Stimulated activated CD8-positive, alpha-beta memory T cell treated with anti-CD3 and anti-CD28 coated beads, Interleukin-15, amount 100 ng/mL, for 24 hours (primary cell): ENCODE measurements at places on chromosomes 2 and 18.

DNA sequence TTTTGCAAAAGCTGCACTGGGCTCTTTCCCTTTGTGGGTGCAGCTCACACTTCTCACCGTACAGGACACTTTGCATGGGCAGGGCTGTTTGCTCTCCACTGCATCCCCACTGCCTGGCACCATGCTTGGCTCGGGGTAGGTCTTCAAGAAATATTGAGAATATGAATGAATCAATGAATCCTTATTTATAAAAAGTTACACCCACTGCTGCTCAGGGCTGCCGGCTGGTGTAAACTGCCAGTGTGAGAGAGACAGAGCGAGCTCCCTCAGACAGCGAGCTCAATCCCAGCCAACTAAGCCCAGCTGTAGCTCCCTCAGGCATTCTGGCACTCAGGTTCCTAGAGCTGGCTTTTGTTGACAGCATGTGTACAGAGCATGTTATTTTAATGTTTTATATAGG is 3.4 kb downstream of the TMEM185B start:
- no peak for DNase-seq

DNA sequence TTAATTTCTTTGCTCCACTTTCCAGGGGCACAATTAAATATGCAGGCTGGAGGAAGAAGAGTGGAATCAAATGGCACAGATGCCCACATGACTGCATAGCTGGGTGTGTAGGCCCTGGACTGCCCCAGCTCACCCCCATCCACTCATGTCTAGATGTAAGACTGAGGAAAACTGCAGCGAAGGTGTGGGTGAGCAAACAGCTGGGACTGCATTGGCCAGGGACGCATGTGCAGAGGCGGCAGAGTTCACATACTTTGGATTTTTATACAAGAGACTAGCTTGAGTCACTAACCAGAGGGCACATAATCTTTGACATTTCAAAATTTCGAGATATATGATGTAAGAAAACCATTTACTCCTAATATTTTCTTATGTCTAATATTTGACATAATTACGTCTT is 60.1 kb downstream of the SPIRE1 start:
- no peak for DNase-seq

- DNase-seq, result no peak
Measured at GRCh38 chr2:45043174-45043573, 33.9 kb upstream of the SIX2 start.

DNA sequence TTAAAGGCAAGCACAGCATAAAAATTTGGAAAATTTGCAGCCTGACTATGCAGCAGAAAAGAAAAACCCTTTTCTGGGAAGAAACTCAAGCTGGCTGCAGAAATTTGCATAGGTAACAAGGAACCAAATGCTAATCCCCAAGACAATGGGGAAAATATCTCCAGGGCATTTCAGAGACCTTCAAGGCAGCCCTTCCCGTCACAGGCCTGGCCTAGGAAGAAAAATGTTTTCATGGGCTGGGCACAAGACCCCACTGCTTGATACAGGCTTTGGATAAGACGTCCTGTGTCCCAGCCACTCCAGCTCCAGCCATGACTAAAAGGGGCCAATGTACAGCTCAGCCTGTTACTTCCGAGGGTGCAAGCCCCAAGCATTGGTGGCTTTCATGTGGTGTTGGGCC is 717.6 kb downstream of the TDRD15 start:
- DNase-seq, result no peak

DNA sequence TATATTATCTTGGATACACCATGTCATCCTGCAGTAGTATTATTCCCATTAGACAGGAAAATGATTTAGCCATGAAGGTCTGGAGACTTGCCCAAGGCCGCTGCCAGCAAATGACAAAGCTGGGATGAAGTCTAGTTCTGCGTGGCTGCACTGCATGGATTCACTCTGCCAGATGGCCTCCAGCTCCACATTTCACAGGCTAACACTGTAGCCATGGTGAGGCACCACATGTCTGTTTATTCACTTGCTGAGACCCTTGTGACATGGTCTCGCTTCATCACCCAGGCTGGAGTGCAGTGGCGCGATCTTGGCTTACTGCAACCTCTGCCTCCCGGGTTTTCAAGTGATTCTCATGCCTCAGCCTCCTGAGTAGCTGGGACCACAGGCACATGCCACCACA is 31.5 kb upstream of the SCG2 start:
- no peak for DNase-seq

DNA sequence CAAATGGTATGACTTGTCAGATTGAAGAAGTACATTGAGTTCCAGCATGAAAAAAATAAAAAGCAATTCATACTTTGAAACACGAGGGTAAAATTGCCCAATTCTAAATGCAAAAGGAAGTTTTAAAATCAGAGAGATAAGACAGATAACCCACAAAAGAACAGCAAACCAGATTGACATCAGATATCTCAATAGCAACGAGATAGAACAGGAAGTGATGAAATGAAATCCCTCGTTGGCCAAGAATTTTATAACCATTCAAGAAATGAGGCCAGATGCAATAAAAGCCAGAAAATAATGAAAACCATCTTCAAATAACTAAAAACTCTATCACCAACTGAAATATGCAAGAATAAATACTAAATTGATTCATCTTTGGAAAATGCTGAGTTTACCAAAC is 172.8 kb downstream of the CD226 start:
- DNase-seq, result no peak

GRCh38 chr18:33076601-33077000 is 303.8 kb upstream of the KLHL14 start:
- DNase-seq, result no peak

- no peak for DNase-seq
Measured at GRCh38 chr2:126510960-126511359, 145.0 kb upstream of the GYPC start.

DNA sequence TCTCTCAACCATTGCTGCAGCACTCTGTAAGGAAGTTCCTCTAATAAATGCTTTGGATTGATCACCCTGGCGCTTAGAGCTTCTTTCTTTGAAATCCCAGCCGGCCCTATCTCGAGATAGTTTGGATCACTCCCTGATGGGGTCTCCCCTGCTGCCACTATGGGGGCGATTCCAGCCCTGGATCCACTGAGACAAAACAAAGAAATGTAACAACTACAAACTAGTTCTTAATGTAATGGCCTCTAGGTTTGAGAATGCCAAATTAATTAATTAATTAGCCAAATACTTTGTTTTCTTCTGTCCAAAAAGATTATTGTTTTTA is 15.2 kb downstream of the SRSF7 start:
- no peak for DNase-seq

DNA sequence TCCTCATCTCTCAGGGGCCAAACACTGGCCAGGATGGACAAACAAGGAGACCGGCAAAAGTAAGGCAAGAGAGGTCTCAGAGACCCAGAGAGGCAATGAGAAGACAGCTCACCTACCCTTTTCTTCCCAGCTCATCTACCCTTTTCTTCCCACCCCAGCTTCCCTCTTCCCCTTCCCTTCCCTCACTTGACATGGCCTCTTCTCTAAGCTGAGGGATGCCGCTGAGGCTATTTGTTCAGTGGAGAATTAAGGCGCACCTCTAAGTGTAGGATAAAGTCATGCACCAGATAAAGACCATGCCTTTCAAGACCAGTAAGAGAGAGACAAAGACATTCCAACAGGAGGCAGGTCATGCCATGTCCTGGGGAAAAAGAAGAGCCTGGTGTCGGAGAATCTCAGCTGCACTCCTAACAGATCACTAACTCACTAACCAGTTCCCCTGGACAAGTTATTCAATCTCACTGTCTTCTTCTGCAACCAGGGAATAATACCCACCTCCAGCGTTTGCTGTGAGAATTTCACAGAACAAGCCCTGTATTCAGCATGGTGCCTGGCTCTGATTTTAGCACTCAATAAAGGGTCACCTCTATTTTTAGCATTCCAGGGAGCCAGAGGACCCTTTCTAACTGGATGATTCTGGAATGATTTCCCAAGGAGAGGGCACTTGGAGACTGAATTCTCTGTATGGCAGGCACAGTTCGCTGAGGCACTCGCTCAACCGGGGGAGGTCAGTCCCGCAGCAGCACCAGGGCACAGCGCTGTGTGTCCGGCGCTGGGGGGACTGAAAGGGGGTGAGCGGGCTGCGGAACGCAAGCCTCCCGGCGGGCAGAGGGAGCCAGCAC is 3.0 kb upstream of the FOSL2 start:
- no peak for DNase-seq

DNA sequence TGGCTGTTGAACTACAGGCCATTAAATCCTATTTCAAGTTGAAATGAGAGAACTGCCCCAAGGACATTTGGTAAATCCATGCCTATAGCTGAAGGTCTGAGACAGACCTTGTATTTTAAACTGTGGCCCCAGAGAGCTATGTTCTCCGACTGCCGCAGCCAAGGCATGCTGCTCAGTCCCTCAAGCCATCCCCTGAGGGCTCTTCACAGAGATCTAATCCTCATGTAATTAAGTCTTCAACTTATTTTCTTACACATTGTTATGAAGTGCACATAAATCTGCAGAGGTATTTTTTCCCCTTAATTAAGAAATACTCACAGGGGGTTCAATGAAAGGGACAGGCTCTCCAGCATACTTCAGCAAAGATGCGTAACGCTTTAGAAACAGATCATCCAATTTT is 50.6 kb downstream of the ABCG8 start:
- DNase-seq, result no peak

DNA sequence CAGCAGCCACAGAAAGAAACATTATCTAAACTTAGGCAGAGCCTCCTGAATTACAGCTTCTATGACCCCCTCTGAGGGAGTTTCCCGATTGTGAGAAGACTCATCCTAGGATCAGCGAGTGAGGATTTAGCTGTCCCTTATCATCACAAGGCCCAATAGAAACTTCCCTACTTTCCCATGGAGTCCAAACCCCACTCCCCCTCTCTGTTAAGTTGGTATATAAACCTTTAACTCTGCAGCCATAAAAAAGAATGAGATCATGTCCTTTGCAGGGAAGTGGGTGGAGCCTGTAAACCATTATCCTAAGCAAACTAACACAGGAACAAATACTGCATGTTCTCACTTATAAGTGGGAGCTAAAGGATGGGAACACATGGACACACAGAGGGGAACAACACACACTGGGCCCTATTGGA is 78.8 kb downstream of the MYL12B start:
- no peak for DNase-seq

GRCh38 chr2:16707014-16707623 is 41.5 kb upstream of the CYRIA start:
- no peak for DNase-seq

GRCh38 chr2:103387888-103388287 is 626.1 kb downstream of the TMEM182 start:
- DNase-seq, result no peak

DNA sequence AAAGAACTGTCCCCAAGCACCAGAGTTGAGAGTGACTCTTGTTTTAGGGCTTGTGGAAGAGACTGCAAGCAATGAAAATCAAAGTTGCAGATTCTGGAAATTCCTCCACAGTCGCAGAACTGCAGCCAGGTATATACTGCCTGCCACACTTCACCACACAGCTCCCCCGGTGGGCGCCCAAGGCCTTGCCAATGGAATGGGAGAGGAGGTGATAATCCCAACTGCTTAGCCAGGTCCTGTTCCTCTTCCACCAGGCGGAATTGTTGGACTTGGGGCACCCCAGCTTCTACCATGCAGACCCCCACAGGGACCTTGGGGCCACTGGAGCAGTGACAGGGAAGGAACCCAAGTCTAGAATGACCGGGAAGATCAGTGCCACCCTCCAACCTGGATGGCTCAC is 4.8 kb upstream of the PDIA6 start:
- DNase-seq, result no peak

DNA sequence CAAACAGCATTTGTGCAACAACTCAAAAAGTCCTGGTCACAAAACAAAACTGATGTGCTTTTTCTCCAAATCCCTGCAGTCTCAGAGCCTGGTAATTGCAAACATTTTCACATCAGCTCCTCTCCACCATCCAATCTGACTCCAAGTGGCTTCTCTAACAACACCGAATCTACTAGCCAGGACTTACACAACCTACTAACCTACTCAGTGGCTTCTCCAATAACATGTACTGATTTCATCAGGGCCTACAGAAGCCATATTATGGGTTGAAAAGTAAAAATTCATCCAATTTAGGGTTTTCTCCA is 104.3 kb downstream of the COLEC12 start:
- DNase-seq, result no peak
